ENCODE measurements at places on chromosomes 5 and 9.

GRCh38 chr5:170631466-170632195 lies 127.8 kb downstream of the KCNIP1 start:
- no peak for DNase-seq

DNA sequence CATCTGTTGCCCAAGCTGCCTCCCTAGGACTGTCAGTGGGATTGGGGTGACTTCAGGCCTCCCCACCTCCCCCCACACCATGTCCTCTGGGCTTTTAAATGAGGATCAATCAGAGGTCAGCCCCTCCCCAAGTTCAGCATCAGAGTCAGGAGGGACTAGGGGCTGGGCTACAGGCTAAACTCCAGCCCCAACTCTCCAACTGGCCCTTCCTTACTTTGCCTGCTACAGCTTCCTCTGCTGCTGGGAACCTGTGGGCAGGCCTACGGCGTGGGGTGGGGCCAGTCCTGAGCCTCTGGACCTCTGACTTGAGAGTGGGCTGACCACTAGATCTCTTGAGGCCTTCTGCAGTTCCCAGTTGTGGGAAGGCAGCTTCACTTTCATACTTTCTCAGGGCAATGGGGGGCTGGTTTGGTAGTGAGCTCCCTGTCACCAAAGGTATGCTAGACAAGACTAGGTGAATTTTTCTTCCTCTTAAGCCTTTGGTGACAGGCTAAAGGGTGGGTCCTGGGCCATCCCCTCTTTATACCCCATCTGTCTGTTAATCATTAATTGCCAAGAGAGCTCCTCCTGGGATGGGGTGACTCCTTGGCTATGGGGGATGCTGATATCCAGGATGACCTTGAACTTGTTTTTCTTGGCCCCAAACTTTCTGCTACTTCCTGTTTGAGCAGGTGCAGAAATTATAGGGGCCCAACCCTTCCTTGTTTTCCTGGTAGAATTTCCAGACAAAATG lies 10.8 kb upstream of the DAB2IP start:
- DNase-seq: no peak

GRCh38 chr5:65832603-65833228 lies 93.7 kb upstream of the ERBIN start:
- no peak for DNase-seq

DNA sequence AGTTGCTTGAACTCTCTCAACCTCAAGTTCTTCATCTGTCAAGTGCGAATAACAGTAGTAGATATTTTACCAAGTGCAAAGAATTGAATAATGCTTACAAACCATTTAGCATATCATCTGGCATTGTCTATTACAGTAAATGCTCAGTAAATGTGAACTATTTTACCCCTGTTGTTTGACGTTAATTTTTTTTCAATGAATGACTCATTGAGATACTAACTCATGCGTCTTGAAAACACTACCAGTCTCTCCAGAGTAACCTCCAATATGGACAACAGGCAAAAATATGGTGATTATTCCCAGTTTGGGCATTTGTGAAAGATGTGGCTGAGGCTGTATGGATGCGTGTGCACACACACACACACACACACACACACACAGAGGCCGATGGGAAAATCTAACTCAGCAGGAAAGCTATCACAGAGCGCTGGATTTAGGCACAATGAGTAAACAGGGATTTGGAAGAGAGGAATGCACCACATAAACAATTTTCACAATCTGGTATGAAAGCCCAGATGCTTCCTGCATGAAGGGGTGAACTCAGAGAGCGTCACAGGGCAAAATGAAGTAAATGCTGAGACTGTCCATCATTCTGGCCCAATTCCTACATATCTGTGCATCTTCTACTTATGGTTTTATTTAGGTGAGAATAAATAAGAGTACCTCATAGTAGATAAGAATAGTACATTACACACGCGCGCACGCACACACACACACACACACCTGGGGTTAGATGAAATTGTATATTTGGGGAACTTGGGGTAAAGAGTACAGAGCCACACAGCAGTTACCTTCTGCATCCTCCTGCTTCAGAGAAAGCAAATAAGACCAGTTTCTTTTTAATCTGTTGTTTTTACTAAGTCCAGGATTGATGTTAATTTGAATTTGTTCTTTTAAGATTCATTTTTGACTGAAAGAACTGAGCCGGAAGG lies 128.7 kb downstream of the PALM2AKAP2 start:
- no peak for DNase-seq

DNA sequence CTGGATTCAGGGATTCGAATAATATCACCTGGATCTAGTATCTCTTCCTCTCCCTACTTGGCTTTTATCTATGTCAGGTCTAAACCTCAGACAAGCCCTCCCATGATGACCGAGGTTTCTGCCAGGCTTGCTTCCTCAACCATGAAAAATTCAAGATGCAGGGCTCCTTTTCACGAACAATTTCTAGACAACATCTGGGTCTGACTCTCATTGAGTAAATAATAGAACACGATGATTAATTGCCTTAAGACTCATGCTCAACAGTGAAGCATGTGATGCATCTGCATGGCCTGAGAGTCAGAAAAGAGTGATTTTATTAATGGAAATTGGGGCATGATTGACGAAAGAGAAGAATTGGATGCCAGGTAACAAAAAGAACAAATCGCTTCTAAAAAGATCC lies 277.2 kb upstream of the ZNF608 start:
- DNase-seq: no peak

- no peak for DNase-seq
These were observed 8.3 kb upstream of the CFAP95 start for GRCh38 chr9:69812068-69813000.

GRCh38 chr5:143890487-143890886 lies 78.5 kb downstream of the HMHB1 start:
- no peak for DNase-seq

GRCh38 chr5:108193021-108193795 lies 188.7 kb downstream of the FBXL17 start:
- no peak for DNase-seq

DNA sequence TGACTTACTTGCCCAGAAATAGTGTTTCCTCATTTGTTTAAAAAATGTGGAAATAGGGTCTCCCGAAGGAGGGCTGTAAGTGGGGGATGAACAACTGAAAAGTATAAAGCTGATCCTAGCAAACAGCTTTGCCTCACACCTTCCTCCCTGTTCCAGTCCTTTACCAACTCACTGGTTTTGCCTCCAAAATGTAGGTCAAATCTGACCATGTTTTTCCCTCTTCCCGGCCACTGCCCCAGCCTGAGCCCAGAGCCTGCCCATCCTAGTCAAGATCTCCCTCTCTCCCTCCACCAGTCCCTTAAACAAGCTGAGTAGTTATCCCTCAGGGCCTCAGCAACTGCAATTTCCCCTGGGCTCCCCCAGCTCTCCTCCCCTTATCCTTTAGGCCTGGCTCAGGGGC lies 82.4 kb upstream of the FBXW11 start:
- DNase-seq: no peak

DNA sequence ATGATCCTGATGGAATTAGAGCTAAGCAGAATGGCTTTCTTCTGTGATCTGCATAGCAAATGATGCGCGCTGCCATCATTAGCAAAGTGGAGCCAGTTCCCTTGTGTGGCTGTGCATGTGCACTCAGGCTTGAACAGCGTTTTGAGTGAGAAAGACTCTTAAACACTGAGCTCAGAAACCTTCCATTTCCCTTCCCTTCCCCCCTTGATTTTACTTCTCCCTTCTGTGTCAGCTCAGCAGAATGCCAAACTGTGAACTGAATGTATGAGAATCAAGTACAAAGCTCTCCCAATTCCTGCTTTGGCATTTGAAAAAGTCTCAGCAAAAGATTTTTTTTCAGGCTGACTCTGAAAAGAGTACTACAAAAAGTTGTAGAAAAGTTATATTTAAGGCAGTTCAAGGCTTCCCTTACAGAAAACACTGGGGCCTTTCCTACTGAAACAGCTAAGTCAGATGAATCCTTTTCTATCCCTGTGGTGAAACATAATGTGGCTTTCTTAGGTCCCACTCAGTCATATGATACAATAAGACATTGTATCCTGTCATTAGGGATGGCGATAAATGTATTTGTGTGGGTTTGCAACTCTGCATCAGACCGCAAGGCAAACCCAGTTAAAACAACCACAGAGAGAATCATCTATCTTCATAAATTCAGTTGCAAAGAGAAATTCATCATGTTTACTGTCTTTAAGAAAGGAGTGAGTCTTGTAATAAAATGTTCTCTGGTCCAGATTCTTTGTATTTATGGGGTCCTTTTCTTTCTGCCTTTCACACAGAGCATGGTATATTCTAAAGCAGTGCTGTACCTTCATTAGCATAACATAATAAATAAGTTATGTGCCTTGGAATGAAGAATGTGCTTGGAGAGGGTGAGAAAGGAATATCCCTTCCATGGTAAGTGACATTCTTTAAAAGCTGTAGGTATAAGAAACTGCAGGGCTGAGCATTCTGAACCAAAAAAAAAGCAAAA lies 222.6 kb downstream of the CAAP1 start:
- DNase-seq: no peak
